Activated B cell treated with CpG ODN at 0.5 μM for 24 hours (primary cell): ENCODE measurements at places on chromosomes 2 and 18.

DNA sequence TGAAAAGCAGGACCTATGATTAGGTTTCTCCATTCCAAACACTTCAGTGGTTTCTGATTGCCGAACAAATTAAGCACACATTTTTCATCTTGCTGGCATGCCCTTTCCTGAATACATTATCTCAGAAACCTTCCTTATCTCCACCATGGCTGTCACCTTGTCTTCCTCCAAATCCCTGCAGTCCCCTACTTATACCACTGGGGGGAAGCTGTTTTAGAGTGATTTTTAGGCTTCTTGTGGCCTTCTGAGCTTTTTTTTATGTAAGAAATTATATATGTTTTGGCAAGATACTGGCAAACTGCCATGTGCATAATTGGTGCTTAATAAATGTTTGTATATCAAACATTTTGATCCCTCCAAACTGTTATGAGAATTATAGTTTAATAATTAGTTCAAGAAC, 229.2 kb downstream of the MYT1L start:
- H3K36me3 ChIP-seq: no peaks in the 10 kb centered on the region
- no peak overlapping the region for H3K4me3 ChIP-seq
- no peak for DNase-seq
- peaks cover 4% of the 10 kb centered on the region for H3K27me3 ChIP-seq

DNA sequence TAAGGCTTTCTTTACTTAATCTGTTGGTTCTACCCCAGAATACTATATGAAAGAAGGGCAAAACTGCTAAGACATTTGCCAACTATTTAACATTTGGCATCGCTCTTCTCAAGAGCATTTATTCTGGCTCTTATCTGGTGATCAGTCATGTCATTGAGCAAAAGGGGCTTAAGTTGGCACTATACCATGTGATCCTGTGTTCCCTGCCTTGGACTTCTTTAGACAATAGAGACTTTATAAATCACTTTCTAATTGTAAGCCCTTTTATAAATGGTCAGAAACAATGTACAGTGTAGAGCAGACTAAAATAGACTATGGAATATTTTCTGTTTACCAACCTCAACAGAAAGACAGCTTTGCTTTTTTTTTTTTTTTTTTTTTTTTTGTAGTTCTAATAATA, 52.1 kb downstream of the GTF3C3 start:
- H3K36me3 ChIP-seq: no peaks in the 10 kb centered on the region
- peaks cover 5% of the 10 kb centered on the region for H3K4me1 ChIP-seq
- H3K27ac ChIP-seq: no peak overlapping the region
- no peaks in the 10 kb centered on the region for H3K27me3 ChIP-seq
- DNase-seq: no peak

DNA sequence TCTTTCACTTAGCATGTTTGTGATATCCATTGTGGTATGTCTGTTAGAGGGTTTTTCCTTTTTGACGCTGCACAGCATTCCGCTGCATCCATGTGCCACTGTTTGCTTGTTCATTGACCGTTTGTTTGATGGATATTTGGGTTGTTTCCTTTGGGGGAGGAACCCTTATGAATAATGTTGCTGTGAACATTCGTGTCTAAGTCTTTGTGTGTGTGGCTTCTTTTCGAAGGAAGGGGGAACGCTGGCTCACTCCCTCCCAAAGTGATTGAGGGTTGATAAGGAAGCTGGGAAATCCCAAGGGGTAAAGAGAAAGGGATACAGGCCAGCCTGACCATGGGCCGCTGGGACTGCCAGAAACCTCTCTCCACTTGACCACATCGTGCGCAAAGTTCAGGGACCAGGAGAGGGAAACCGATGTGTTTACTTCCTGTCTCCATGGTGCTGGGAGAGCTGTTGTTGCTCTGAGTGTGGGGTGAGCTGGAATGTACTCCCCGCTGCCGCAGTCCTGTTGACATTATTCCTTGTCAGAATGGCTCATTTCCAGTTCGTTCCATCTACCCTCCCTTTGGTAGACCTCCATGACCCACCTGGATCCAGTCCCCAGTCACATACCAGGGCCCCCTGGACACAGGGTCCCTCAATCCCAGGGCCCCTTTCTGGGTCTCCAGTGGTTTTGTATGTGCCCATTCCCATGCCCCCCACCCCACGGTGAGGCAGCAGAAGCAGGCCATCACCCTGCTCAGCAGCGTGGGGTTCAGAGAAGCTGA, 39.6 kb downstream of the HS1BP3 start:
- H3K4me3 ChIP-seq: no peak overlapping the region
- peaks cover 6% of the 10 kb centered on the region for H3K4me1 ChIP-seq
- H3K27ac ChIP-seq: no peak overlapping the region
- H3K27me3 ChIP-seq: no peaks in the 10 kb centered on the region

GRCh38 chr18:32469691-32470459, 807 bp downstream of the GAREM1 start:
- DNase-seq: no peak
- no peaks in the 10 kb centered on the region for H3K36me3 ChIP-seq
- peaks cover 27% of the 10 kb centered on the region for H3K4me1 ChIP-seq
- no peak overlapping the region for H3K27ac ChIP-seq
- H3K27me3 ChIP-seq: peaks cover 55% of the 10 kb centered on the region

- H3K27me3 ChIP-seq: no peaks in the 10 kb centered on the region
- H3K27ac ChIP-seq: no peak overlapping the region
Observed at GRCh38 chr2:22167256-22167655, 1043.5 kb downstream of the TDRD15 start.

GRCh38 chr2:172582656-172583055, 26.8 kb downstream of the PDK1 start:
- H3K4me3 ChIP-seq: no peak overlapping the region
- H3K36me3 ChIP-seq: peaks cover 65% of the 10 kb centered on the region
- no peaks in the 10 kb centered on the region for H3K27me3 ChIP-seq
- no peak for DNase-seq
- peaks cover 6% of the 10 kb centered on the region for H3K4me1 ChIP-seq
- H3K27ac ChIP-seq: no peak overlapping the region

DNA sequence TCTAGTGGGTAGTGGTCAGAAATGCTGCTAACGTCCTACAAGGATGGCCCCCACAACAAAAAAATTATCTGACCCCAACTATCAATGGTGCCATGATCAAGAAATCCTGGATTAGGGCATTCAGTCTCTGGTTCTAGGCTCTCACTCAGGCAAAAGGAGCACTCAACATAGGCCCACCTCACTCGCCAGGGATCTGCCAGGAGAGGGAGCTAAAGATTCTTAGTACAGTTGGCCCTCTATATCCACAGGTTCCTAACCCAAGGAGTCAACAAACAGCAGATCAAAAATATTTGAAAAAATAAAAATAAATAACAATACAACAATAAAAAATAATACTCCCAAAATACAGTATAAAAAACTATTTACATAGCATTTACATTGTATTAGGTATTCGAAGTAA, 10.0 kb downstream of the SLC4A5 start:
- peaks cover 4% of the 10 kb centered on the region for H3K36me3 ChIP-seq
- H3K4me3 ChIP-seq: no peak overlapping the region
- H3K27ac ChIP-seq: no peak overlapping the region
- no peaks in the 10 kb centered on the region for H3K27me3 ChIP-seq

- H3K27ac ChIP-seq: no peak overlapping the region
- H3K27me3 ChIP-seq: peaks cover 33% of the 10 kb centered on the region
- H3K36me3 ChIP-seq: no peaks in the 10 kb centered on the region
- no peaks in the 10 kb centered on the region for H3K4me1 ChIP-seq
Observed at GRCh38 chr2:210517264-210517663, 39.1 kb upstream of the CPS1 start.

- no peaks in the 10 kb centered on the region for H3K27me3 ChIP-seq
- H3K4me3 ChIP-seq: no peak overlapping the region
- H3K36me3 ChIP-seq: no peaks in the 10 kb centered on the region
- H3K27ac ChIP-seq: peak overlapping the region; percentile 83
- DNase-seq: no peak
Observed at GRCh38 chr2:68119504-68119903, 38.2 kb upstream of the PNO1 start.

DNA sequence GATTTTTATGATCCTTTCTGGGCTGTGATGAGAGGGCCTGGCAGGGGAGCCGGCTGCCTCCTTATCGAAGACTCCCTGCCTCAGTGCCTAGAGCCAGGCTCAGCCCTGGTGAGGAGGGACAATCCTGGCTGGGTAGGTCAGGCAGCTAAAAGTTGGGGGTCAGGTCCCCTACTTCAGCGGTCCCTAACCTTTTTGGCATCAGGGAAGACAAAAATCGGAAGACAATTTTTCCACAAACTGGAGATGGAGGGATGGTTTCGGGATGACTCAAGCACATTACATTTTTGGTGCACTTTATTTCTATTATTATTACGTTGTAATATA, 53.1 kb downstream of the HS1BP3 start:
- H3K27ac ChIP-seq: no peak overlapping the region
- H3K27me3 ChIP-seq: peaks cover 9% of the 10 kb centered on the region
- no peak for DNase-seq
- no peaks in the 10 kb centered on the region for H3K36me3 ChIP-seq
- H3K4me3 ChIP-seq: no peak overlapping the region

GRCh38 chr2:8217468-8218030, 464.3 kb upstream of the ID2 start:
- no peak overlapping the region for H3K4me3 ChIP-seq
- DNase-seq: no peak
- peaks cover 4% of the 10 kb centered on the region for H3K27me3 ChIP-seq

GRCh38 chr2:186503827-186504606, 18.0 kb downstream of the ZC3H15 start:
- no peak for DNase-seq
- H3K27me3 ChIP-seq: no peaks in the 10 kb centered on the region
- peaks cover 89% of the 10 kb centered on the region for H3K36me3 ChIP-seq
- no peak overlapping the region for H3K27ac ChIP-seq

DNA sequence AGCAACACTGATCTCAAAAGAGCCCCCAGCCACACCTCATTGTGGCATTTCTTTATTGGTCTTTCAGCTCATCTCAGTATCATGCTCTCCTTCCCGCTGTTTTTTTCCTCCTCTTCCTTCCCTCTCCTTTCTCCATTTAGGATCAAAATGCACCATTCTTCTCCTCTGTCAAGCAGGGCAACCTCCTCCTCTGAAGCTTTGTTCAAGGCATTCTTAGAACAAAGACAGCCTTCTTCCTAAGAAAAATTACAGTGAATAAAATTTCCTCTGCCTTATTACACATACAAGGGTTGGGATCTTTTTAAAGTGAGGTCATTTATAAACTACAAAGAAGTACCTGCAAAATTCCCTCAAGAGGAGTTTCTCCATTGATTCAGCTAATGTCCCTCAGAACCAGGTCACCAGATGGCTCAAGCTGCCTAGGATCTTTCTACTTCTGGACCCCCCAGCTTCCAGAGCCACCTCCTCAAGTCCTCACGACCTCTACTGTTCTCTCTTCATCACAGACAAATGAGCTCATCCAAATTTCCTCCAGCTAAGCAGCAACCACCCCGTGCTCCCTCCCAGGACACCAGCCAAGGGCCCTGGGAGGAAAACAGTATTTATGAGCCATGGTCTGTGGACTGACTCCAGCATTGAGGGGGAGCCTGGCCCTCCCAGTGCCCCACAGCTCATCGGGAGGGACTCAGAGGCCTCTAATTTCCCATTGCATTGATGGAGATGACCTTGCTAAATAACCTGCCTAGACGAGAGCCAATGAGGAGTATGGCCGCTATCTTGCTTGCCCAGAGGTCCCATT, 18.0 kb downstream of the SFXN5 start:
- H3K27me3 ChIP-seq: no peaks in the 10 kb centered on the region
- no peaks in the 10 kb centered on the region for H3K4me1 ChIP-seq
- no peak overlapping the region for H3K27ac ChIP-seq
- H3K4me3 ChIP-seq: no peak overlapping the region

- no peaks in the 10 kb centered on the region for H3K36me3 ChIP-seq
- no peaks in the 10 kb centered on the region for H3K4me1 ChIP-seq
- H3K27ac ChIP-seq: no peak overlapping the region
- no peak overlapping the region for H3K4me3 ChIP-seq
Observed at GRCh38 chr18:48860269-48861180, 90.2 kb downstream of the SMAD7 start.

DNA sequence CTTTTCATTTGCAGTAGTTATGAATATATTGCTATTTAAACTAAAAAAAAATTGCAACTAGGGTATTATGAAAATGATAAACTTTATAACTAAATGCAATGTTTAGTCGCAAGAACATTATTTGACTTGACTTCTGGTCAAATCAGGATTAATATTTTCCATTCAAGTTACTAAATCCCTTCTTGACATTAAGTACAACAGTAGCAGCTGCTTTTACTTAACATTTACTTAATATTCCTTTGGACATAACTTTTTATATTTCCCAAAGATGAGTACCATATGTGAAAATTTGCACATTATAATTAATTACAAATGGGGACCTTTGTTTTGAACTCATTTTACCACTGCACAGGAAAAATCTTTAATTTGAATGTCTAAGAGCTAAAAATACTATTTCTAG, 74.0 kb downstream of the PMS1 start:
- DNase-seq: no peak
- no peak overlapping the region for H3K27ac ChIP-seq
- H3K36me3 ChIP-seq: peaks cover 36% of the 10 kb centered on the region
- no peaks in the 10 kb centered on the region for H3K27me3 ChIP-seq
- no peaks in the 10 kb centered on the region for H3K4me1 ChIP-seq

DNA sequence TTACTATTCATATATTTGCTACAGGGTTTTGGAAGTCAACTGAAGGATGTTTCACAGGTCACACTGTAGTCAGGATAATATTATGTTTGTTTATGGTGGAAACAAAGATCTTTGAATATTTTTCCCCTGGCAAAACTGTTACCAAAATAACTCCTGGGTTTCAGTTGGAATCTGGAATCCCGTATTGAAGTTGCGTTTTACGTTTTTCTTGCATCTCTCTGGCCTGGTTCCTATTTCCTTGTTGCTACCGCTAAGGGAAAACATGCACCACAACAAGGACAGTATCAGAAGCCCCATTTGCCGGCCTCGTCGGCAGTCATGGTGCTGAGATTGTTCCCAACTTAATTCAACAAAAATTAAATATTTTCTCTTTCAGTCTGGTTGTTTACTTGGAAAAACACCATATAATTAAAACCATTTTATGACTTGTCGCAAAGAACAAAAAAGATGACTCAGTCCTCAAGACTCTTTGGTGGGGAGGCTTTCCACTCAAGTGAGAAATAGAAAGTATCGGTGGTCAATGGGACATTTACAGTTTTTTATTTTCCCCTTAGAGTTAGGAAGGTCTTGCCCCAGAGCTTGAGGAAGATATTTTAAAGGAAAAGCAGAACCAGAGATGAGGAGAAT, 42.3 kb downstream of the EN1 start:
- H3K27ac ChIP-seq: no peak overlapping the region
- H3K4me1 ChIP-seq: peaks cover 6% of the 10 kb centered on the region
- H3K4me3 ChIP-seq: no peak overlapping the region
- DNase-seq: no peak
- H3K36me3 ChIP-seq: no peaks in the 10 kb centered on the region

DNA sequence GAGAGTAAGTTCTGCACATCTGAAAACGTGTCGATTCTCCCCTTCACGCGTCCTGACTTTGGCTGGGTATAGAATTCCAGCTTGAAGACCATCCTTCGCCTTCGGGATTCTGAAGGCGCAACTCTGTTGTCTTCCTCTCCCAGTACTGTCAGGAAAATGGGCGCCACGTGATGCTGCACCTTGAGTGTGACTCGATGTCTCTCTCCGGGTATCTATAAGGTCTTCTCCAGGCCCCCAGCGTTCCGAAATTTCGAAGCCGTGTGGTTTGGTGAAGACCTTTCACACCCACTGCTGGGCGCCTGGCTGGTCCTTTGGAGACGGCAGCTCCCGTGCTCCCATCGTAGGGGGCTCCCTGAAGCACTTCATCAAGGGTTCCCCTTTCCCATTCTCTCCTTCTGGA, 203.7 kb downstream of the HDAC4 start:
- DNase-seq: no peak
- H3K27me3 ChIP-seq: no peaks in the 10 kb centered on the region
- H3K4me3 ChIP-seq: no peak overlapping the region

GRCh38 chr18:63787673-63788072, 12.5 kb downstream of the SERPINB7 start:
- DNase-seq: no peak
- no peaks in the 10 kb centered on the region for H3K36me3 ChIP-seq
- no peak overlapping the region for H3K4me3 ChIP-seq
- no peak overlapping the region for H3K27ac ChIP-seq
- no peaks in the 10 kb centered on the region for H3K27me3 ChIP-seq
